ENCODE measurements at places on chromosomes 12 and 14.
A peak's percentile ranks its signal among the peaks of the same experiment; 100 is the strongest.

DNA sequence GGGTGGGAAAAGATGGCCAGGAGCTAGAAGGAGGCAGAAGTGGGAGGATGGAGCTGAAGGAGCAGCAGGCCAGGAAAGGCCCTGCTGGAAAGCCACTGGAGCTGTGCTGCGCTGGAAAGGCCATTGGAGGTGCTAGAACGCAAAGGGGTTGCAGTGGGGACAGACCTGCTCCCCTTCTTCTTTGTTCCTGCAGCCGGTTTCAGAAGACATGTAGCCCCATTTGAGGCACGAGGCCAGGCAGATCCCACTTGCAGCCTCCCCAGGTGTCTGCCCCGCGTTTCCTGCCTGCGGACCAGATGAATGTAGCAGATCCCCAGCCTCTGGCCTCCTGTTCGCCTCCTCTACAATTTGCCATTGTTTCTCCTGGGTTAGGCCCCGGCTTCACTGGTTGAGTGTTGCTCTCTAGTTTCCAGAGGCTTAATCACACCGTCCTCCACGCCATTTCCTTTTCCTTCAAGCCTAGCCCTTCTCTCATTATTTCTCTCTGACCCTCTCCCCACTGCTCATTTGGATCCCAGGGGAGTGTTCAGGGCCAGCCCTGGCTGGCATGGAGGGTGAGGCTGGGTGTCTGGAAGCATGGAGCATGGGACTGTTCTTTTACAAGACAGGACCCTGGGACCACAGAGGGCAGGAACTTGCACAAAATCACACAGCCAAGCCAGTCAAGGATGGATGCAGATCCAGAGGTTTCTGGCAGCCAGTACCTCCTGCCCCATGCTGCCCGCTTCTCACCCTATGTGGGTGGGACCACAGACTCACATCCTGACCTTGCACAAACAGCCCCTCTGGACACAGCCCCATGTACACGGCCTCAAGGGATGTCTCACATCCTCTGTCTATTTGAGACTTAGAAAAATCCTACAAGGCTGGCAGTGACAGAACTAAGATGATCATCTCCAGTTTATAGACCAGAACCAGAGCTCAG is 2.3 kb upstream of the GPR162 start:
- DNase-seq = no peak

GRCh38 chr14:92322516-92322915 is 449 bp upstream of the SLC24A4 start:
- DNase-seq = no peak

GRCh38 chr12:3747976-3748619 is 4.8 kb downstream of the CRACR2A start:
- no peak for DNase-seq

- no peak for DNase-seq
Observed at GRCh38 chr12:3751151-3752095, 1.5 kb downstream of the CRACR2A start.

- DNase-seq = peak; percentile 51
Observed at GRCh38 chr12:47021298-47021697, 58.1 kb upstream of the PCED1B start.

DNA sequence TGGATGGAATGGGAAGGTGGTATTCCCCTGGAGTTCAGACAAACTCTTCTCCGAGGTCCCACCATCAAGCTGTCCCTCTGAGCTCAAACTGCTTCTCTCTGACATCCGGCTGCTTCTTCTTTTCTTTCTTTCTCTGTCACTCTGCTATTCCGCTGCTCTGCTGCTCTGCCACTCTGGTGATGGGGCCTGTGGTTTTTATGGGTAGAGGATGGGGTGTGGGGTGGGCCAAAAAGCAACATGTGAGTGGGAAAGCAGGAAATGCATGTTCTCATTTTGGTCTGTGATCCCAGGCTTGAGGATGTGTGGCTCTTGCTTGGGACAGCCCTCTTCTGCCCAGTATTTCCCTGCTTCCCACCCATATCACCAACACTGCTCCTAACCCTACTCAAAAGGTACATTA is 30.6 kb downstream of the CLECL1 start:
- no peak for DNase-seq

DNA sequence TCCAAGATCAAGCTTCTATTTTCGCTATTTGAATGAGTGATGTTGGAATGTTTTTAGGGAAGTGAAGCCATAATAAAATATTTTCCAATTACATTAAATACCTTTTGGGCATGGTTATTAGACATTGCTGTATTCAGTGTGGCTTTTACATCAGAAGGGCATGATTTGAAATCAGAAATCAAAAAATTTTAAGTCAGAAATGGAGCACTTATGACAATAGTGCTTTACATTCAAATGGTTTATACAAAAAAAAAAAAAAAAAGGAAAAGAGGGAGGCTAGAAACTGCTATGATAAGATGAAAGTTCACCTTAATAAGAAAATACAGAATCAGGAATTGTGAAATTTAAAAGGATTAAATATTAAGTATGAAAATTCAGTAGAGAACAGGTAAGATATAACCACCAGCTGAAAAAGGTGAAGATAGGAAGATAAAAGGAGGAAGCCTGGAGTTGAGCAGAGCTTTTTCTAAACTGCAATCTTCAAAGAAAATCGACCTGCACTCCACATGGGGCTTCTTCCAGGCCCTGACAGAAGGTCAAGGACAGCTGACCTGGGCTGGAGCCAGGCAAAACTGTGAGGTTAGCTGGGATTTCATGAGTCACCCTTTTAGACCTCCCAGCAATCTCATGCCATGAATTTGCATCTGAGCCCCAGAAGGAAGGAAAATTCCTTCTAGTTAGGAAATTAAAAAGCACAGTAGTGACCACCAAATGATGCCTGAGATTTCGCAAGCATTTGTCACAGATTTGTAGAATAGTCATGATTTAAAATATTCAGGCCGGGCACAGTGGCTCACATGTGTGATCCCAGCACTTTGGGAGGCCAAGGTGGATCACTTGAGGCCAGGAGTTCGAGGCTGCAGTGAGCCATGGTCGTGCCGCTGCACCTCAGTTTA is 23.4 kb upstream of the BMP4 start:
- peak; percentile 90 for DNase-seq

DNA sequence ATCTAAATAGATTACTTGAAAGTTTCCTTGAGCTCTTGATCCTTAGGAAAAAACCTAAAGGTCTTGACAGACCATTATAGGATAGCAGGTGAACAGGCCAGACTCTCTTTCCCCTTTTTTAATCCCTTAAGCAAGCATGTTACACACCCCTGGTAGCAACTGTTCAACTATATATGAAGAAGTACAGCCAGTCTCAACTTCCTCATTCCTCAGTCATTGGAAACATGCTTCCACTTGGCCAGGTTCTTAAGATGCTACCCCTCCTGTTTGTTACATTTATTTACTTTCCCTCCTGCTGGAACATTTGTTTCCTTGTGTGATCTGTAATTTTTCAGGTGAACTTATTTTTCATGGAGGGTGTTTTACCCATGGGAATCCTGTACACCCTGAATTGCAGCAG is 124.1 kb downstream of the ARMH4 start:
- no peak for DNase-seq

- DNase-seq = no peak
Observed at GRCh38 chr12:130706311-130706710, 9.8 kb downstream of the RIMBP2 start.

GRCh38 chr14:22449600-22449905 is 139.5 kb downstream of the DAD1 start:
- DNase-seq = no peak

DNA sequence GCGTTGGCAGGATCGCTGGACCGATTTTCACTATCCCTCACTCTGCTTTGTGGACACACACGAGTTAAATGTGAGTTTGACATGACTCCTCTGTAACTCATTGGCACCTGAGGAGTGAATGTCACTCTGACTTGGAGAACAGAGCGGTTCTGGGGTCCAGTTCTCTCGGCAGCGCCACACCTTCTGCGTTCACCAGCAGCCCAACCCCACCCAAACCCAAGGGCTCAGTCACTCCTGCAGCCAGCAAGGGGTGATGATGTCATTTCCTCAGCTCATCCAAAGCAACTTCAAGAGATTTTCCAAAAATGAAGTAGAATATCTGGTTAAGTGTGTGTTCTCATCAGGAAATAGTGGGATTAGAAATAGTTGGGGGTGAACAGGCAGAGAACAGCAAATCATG is 36.3 kb downstream of the ADGRD1 start:
- DNase-seq = no peak

- peak; percentile 17 for DNase-seq
Observed at GRCh38 chr12:74889563-74890236, 319.9 kb downstream of the KCNC2 start.

DNA sequence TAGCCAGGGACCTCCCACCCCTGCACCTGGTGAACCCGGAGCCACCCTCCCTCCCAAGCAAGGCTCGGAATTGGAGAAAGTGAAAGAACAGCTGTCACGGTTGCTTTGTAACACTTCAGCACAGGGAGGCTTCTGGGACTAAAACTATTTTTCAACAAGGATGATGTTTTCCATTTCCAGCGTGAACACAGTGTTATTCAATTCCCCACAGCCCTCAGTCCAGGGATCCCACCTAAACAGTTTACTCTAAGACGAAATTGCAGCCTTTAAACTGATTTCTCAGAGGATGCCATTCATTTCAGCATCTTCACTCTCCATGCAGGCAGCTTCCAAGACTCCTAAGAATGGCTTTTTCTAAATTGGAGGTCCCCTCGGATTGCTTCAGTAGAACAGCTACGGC is 229.2 kb downstream of the SLC15A4 start:
- no peak for DNase-seq

- no peak for DNase-seq
Observed at GRCh38 chr12:81950871-81951270, 191.7 kb upstream of the PPFIA2 start.

DNA sequence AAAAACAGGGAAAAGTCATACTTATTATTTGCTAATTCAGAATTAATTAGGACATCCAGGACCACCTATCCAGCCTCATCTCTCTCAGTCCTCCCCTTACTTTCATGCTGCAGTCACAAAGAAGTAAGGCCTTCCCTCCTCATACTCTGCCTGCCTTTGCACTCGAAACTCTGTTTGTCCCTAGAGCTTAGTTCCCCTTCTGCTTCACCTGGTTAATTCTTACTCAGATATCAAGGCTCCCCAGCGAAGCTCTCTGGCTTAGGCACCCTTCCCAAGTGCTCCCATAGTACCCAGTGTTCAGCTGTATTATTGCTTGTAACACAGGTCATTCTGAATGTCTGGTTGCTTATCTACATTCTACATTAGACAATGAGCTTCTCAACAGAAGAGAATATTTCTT is 81.3 kb downstream of the ERGIC2 start:
- no peak for DNase-seq

GRCh38 chr14:89624500-89625156 is 207.6 kb upstream of the FOXN3 start:
- no peak for DNase-seq

- DNase-seq = no peak
Observed at GRCh38 chr14:57933349-57933748, 67.5 kb upstream of the SLC35F4 start.

- DNase-seq = no peak
Observed at GRCh38 chr12:92506891-92507290, 195.9 kb upstream of the PLEKHG7 start.

DNA sequence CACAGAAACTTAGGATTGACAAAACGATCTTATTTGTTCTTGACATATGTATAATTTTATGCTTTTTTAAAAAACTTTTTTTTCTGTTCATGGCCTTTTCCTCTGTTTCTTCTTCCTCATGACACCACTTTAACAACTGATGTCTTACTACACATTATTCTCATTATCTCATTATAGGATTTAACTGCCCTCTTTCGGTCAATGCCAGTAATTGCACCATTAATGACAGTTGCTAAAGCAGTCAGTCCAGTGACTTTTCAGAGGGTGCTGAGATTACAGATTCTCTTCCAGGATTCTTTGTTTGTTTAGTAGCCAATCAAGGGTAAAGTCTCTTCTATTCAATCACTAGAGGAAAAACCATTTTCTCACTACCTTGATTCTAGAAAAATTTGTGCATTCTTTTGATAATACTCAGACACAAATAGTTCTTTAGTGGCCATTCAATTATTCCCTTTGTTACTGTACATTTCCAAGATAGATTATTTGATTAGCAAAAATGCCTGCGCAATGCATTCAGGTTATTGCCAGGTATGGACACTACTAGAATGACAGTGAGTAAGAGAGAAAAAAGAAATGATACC is 50.1 kb downstream of the KLRG1 start:
- DNase-seq = peak; percentile 62

DNA sequence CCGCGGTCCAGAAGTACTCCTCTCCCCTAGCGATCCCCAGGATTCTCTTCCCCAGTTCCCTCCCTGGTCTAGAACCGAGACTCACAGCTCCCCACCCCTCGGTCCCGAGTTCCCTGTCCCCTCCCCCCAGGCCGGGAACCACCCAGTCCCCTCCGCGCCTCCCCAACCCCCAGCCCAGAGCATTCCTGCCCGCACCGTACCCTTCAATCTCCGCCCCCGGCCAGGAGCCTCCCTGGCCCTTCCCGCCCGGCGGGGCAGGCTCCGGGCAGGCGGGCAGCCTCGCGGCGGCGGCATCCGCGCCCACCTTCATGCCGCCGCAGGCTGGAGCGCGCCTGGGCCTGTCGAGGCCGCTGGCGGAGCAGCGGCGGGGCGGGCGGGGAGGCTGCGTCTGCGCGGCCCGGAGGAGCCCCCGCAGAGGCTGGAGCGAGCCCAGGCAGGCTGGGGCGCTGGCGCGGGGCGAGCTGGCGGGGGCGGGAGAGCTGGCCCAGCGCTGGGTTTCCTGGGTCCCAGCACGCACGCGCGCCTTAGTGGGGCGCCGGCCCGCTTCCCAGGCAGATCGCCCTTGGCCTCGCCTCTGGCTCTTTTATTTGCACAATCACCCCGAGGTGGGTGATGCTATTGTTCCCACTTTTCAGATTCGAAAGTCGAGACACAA is 22.2 kb upstream of the GPR132 start:
- DNase-seq = peak; percentile 63

- DNase-seq = no peak
Observed at GRCh38 chr12:124296916-124297351, 2.0 kb downstream of the RFLNA start.

- DNase-seq = no peak
Observed at GRCh38 chr14:21275261-21275858, 4.5 kb upstream of the RPGRIP1 start.

- no peak for DNase-seq
Observed at GRCh38 chr14:80584744-80585505, 356.6 kb downstream of the CEP128 start.

- no peak for DNase-seq
Observed at GRCh38 chr14:74572726-74573301, 39.2 kb downstream of the LTBP2 start.

DNA sequence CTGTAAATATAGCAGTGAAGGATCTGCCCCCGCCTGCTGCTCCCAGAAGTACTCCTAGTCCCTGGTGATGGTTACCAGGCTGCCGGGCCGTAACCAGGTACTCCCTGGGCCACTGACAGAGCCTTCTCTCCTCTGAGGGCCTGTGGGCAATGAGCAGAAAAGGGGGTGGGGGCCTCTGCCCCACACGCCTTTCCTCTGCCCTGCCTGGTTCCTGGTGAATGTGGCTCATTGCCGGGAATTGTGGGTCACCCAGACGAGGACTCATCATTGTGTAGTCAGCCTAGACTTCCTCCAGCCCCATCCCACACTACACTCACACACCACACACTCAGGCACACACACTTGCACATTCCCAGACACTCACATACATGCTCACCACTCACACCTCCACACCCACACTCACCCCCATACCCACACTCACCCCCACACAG is 35.7 kb upstream of the ACTN1 start:
- no peak for DNase-seq

All from HTR-8/SVneo (cell line).